Suppressor macrophage (primary cell): ENCODE measurements at places on chromosomes 13 and 19.

DNA sequence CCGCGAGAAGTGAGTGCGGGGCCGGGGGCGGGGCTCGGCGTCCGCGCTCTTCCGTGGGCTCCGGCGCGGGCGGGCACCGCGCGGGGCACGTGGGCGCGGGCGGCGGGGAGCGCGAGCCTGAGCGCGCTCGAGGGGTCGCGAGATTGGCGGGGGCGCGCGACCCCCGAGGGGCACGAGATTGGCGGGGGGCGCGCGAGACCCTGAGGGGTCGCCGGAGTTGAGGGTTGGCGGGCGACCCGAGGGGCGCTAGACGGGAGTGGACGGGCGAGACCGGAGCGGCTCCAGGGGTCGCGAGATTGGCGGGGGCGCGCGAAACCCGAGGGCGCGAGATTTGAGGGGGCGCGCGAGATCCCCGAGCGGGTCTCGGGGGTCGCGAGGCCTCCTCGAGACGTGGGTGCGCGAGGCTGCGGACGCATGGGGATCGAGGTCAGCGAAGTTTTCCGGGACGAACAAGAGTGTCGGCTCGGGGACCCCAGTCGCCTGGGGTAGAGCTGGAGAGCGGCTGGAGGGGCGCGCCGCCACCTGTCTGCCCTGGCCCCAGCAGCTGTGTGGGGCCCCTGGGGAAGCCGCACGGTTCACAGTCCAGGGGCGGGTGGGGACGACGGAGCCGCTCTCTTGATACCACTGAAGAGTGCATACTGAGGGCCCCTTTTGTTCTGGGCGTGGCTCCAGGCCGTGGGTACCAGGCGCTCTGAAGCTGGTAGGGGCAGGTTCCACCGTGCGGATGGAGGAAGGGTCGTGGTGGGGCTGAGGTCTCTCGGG is 682 bp downstream of the SSBP4 start:
- no peak for DNase-seq

DNA sequence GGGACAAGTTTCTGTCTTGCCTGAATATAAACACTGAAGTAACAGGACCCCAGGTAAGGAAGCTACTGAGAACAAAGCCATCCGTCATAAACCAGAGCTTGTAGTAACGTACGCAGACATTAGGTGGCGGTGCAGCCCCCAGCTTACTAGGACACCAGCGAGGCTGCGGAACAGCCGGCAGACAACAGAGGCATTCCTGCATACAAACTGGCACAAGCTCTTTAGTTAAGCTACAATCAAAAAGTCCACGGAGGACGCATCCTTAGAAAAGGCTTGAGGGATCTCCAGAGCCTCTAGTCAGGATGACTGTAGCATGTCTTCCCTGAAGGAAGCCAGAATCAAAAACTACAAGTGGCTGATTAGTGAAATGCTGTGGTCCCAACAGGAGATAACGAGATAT is 26.2 kb downstream of the ZNF160 start:
- peak; percentile 6 for DNase-seq

DNA sequence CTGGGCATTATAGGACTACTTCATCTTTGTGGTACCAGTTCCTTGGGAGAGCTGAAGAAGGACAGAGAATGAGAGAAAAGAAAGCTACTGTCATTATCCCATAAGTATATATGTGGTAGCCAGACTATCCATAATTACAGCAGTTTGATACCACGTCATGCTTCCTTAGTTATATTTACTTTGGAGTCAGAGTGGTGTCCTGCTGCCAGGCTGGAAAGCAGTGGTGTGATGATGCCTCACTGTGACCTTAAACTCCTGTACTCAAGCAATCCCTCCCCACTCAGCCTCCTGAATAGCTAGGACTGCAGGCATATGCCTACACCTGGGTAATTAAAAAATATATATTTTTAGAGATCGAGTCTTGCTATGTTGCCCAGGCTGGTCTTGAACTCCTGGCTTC is 57.8 kb downstream of the WTIP start:
- no peak for DNase-seq

DNA sequence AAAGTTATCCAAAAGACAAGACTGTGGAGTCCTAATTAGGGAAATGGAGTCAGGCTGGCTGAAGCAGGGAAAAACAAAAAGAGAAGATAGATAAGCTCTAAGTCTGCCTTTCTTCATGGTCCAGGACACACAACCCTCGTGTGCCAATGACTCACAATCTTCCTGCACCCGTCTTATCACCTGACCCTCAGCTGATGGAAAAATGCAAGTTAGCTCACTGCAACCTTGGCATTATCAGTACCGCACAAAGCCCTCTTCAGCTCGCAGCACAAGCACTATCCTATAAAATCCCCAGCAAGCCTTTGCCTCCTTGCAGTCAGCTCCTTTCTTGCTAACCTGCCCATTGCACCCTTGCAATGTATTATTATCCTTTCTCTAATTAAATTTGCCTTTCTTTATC is 4.3 kb downstream of the OR7A5 start:
- DNase-seq, result no peak

GRCh38 chr19:29665826-29666577 is 741 bp downstream of the PLEKHF1 start:
- DNase-seq, result no peak

GRCh38 chr19:46023311-46023779 is 492 bp upstream of the PGLYRP1 start:
- no peak for DNase-seq

GRCh38 chr13:53038993-53039392 is 10.4 kb downstream of the OLFM4 start:
- no peak for DNase-seq

GRCh38 chr13:26680123-26680450 is 80.5 kb downstream of the GPR12 start:
- DNase-seq, result peak; percentile 21

DNA sequence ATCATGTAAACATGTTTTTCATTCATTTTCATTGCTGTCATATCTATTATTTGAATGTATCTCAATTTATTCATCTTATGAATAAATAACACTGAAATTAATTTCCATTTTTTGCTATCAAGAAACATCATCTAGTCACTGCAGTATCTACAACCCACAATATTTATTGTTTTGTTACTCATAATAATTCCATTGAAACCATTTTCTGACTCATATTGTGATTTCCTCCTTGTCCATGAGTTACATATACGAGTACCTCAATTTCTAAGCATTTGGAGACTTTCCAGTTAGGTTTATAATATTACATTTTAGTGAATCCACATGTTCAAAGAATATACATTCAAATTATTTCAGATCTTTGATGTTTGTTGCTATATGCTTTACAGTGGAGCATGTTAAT is 1524.0 kb downstream of the SLITRK1 start:
- DNase-seq, result no peak

GRCh38 chr19:28985201-28985600 is 227.8 kb downstream of the UQCRFS1 start:
- DNase-seq, result no peak

DNA sequence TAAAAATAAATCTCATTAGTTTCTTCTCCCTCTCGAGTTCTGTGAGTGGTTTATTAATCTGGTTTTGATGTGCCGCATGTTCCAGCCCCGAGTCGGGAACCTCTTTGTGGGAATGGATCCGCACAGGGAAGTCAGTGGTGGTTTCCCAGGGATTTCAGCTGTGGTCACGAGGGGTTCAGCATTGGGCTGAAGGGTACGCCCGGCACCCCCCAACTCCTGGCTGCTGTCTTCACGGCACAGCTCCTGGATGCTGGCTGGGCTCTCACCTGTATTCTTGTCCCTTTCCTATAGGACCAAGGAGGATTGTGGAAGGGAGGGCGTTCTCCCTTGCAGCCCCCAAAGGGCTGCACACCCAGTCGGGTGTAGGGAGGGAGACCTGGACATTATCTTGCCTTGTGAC is 167.8 kb downstream of the ZNF536 start:
- no peak for DNase-seq

DNA sequence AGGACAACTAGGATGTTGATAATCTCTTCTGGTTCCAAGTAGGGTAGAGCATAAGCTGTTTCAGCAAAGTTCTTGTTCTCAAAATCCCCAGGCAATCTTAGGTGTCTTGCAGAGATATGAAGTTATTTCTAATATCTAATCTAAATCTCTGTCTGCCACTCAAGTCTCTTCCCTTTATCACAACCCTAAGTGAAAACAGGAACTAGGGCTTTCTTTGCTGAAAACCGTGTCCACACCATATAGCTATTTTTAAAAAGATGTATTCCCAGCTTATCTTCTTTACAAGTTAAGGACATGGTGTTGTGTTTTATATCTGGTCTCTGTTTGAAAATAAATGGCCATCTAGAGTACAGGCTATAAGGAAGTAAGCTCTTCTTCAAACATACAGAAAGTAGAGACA is 11.3 kb upstream of the RNASEH2B start:
- DNase-seq, result peak; percentile 28

GRCh38 chr19:45474606-45475521 is 7.1 kb downstream of the FOSB start:
- no peak for DNase-seq

- DNase-seq, result no peak
These were observed 909.5 kb upstream of the GPC6 start for GRCh38 chr13:92317066-92317465.

GRCh38 chr13:91544723-91545122 is 146.3 kb downstream of the GPC5 start:
- DNase-seq, result no peak

DNA sequence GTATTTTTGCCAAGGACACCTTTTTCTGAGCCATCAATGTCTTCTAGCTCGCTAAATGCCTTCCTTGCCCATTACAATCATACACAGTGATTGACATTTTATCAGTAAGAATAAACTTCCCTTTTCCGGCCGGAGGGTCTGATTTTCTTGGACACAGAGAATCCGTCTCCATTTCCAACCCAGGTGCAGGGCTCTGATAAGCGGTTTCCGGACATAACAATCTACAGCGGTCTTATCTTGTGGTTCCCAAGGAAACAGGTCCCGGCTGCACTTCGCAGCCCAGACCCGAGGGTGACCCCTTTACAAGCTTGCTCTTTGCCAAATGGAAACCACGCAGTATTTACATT is 5.1 kb upstream of the ZNF77 start:
- DNase-seq, result peak; percentile 41

DNA sequence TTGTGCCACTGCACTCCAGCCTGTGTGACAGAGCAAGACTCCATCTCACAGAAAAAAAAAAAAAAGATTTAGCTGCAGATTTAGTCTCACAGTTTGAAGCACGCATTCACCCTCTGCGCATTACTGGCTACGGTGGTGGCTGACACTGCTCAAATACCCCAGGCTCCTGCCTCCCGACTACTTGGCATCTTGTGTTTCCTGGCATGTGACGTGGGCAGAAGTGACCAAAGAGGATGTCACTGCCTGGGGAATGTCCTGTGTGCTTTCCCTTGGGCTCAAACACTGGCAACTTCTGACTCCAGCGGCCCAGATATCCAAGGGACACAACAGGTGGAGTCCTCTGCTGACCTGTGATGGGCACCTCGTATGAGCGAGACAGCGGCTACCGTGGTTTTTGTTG is 24.7 kb upstream of the EIF3G start:
- DNase-seq, result peak; percentile 63

DNA sequence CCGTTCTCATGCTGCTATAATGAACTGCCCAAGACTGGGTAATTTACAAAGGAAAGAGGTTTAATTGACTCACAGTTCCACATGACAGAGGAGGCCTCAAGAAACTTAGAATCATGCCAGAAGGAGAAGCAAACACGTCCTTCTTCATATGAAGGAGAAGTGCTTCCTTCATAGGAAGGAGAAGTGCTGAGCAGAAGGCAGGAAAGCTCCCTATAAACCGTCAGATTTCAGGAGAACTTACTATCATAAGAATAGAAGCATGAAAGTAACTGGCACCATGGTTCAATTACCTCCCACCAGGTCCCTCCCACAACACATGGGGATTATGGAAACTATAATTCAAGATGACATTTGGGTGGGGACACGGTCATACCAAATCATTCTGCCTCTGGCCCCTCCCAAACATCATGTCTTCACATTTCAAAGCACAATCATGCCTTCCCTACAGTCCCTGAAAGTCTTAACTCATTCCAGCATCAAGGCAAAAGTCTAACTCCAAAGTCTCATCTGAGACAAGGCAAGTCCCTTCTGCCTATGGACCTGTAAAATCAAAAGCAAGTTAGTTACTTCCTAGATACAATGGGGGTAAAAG is 10.6 kb downstream of the ACOD1 start:
- DNase-seq, result peak; percentile 39

DNA sequence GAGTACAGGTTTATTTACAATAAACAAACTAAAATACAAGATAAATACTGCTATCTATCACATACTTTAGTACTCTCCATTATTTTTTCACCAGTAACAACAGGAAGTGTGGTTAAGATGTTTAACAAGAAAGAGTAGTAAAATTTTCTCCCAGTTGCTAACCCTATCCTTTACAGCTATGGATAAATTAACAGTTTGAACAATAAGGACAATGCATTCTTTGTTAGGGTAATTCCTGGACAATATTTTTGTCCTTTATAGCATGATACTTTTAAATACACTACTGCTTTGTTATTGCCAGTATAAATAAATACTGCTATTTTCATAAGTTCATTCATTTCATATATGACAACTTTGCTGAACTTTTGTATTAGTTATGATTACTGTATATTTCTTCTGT is 630.2 kb upstream of the ATXN8OS start:
- DNase-seq, result no peak
